ENCODE measurements at places on chromosomes 6 and 20.

DNA sequence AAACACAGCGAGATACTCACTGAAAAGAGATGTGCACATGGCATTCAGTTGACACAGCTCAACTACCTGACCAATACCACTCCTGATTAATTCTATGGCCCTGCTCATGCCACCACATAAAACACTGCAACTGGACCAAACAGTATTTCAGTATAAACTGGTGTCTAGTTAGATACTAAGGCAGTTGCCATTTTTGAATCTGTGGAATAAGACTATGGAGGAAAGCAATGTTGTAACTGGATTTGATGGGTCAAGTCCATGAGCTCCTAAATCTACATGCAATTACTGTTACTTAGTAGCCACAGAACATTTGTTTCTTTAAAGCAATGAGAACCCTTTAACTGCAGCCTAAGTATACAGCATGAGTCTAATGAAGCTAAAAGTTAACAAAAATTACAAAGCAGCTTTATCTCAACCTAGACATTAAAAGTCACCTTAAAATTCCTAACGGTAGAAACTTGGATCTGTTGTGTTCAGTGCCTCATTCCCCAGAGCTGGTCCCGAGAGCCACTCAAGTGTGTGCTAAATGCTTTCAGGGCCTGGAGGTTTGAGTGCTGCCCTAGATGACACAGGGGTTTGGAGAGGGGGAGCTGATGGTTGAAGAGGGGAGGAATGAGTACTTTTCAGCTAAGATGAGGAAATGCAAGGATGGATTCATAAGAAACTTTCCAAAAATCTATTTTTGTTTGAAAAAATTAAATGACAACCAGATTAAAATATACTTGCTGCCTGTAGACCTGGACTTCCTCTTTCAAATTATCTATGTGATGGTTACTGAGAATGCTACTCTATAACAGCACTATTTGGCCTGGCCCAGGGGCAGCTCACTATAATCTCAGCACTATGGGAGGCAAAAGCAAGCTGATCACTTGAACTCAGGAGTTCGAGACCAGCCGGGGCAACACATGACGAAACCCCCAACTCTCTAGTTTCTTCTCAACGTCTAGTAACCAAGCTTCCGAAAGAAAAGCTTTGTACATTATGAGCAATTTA, 15.6 kb downstream of the SNX5 start:
- no peak for DNase-seq

DNA sequence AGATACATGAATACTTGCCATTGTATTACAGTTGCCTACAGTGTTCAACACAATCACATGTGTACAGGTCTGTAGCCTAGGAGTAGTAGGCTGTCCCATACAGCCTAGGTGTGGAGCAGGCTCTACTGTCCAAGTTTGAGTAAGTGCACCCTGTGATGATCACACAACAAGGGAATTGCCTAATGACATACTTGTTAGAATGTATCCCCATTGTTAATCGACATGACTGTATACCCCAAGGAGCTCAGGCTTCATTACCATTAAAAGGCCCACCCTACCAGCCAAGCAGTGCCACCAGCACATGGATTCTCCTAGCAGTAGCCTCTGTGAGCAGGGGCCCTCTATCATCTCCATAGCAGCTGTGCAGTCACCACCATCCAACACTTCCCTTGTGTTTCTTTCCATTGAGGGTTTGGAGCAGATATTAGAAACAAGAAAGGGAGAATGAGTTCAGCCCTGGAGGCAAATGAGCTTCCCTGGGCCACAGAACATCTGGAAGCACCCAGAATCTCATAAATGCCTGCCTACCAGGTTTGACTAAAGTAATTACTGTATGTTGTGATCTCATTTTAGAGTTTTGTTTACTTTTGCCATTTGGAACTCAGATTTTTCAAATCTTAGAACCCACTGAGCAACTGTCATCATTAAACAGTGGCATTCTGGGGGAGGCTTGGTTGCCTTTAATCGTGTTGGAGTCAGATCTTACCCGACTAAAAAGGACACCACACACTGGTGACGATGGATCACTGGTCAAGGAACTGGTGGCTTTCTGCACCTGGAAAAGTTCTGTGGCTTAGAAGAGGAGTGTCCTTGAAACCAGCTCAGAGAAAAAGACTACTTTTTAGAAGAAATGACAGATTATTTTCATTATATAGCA, 104.9 kb downstream of the TULP4 start:
- no peak for DNase-seq

GRCh38 chr20:50009521-50010454, 27.0 kb downstream of the SNAI1 start:
- no peak for DNase-seq

DNA sequence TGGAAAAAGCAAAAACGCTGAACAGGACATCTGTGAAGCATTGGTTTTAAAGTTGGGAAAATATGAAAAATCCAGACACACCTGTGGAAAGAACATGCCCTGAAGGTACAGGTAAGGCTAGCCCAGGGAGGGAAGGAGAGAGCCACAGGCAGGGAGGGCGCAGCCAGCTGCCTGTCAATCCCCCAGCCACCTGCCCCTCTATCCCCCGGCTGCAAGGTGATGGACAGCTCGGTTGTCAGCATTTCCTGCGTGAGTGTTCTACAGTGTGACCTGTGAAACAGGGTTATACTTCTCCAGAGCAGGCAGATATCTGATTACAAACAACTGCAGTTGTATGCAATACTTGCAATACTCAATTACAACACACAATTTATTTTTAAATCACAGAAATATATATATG, 358.1 kb downstream of the SMOC2 start:
- DNase-seq, result no peak

- DNase-seq, result no peak
Measured at GRCh38 chr6:34513646-34514045, 42.5 kb downstream of the SPDEF start.

GRCh38 chr6:116278854-116279231, 887 bp downstream of the TSPYL1 start:
- no peak for DNase-seq

DNA sequence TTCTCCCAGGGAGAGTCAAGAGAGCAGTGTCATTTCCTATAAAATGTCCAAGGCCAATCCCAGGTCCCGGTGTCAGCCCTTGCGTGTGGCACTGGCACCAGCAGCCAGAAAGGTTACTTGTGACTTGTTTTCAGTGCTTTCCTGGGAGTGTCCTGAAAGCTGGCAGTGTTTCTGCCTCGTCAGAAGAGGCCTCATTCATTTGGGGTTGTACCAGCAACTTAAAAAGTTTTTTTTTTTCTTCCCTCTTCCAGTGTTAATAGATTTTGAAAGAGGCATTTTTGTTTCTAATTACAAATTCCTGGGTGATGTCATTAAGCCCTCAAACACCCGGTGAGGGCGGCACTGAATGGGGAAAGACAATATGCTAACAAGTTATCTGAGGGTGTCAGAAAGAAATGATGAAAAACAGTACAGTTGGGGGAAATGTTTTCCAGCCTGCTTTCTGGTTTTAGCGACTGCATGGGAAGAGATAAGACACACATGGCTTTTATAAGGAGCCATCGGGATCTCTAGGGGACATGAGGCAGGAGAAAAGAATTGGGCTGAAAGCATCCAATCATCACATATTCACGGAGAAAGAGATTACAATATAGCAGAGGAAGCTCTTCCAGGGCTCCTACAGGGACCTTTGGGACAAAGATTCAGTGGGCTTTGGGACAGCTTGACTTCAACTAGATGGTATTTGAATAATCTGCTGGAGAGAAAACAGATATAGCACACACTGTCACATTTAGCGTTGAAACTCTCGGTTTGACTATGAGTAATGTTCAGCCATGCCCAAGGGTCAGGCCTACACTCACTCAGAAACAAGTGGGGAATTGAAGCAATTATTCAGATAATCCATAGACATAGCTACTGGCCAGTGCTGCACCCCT, 153.0 kb downstream of the BCAS1 start:
- no peak for DNase-seq

GRCh38 chr6:87968435-87969278, 79.0 kb upstream of the SPACA1 start:
- DNase-seq, result no peak

- no peak for DNase-seq
Measured at GRCh38 chr6:150076196-150076893, 7.4 kb upstream of the ULBP3 start.

- DNase-seq, result peak; percentile 19
Measured at GRCh38 chr6:20744911-20745557, 210.8 kb downstream of the CDKAL1 start.

DNA sequence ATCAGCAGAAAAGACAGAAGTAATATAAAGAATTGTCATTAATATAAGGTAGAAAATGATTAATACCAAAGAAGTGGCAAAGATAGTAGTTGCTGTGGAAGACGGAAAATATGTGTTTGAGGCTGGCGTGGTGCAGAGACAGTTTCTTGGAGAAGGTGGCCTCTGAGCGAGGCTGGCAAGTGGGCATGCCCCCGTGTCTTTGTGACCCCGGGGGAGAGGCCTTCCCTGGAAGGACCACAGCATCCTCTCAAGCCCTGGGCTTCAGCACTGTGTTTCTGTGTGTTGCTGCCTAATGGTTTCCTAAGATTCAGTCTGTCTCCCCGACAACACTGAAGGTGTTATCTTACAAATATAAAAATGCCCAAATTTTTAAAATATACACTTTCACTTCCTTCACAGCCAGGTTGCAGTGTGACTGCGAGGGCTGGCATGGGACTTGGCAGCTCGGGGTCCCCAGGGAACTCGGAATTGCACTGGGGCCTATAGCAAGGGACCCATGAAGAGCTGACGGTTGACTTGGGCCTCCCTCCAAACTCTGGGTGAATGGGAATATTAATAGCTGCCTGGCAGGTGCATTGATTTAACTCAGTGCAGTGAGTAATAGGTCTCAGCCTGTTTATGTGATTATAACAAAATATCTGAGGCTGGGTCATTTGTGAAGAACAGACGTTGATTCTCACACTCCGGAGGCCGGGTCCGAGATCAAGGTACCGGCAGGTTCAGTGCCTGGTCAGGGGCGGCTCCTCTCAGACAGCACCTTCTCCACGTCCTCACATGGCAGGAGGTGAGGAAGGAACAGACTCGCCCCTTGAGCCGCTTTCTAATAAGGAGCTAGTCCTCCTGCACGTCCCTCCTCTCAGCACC, 47.4 kb upstream of the AFDN start:
- no peak for DNase-seq

- DNase-seq, result no peak
Measured at GRCh38 chr20:17935186-17935585, 33.4 kb downstream of the SNX5 start.

- DNase-seq, result no peak
Measured at GRCh38 chr6:100121854-100122609, 128.0 kb upstream of the MCHR2 start.

DNA sequence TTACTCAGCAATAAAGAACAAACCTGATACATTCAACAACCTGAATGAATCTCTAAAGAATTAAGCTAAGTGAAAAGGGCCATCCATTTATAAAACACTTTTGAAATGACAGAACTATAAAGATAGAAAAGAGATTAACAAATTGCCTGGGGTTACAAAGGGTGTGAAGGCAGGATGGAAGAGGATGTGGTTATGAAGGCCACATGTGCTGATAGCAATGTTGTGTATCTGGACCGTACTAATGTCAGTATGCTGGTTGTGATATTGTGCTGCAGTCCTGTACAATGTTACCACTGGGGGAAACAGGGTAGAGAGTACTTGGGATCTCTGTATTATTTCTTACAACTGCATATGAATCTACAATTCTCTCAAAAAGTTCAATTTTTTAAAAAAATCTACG, 36.4 kb downstream of the ELOVL5 start:
- no peak for DNase-seq

GRCh38 chr6:148997865-148998264, 251.0 kb downstream of the UST start:
- no peak for DNase-seq

DNA sequence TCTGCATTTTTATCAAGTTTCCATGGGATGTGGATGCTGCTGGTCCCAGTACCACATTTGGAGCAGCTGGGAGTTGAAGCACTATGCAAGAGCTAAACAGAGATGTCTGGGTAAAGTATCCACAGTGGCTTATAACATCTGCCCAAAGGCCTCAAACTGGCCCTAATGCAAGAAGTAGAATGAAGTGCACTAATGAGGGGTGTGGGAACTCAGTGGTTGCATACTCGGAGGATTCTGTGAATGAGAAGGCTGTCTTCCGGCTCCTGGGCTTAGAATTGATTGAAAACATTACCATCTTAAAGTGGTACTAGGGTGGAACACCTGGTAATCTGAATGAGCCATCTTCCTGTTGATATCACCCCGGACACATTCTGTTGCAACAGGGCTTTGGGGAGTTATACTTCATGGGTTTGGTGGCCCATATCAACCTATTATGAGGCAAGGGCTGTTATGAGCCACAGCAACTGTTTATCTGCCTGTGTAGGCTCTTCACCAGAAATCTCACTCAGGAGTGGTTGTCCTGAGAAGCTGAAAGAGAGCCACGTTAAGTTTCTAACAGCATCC, 54.7 kb upstream of the SNRPB2 start:
- no peak for DNase-seq

- DNase-seq, result no peak
Measured at GRCh38 chr20:19113343-19113930, 99.0 kb upstream of the SLC24A3 start.

DNA sequence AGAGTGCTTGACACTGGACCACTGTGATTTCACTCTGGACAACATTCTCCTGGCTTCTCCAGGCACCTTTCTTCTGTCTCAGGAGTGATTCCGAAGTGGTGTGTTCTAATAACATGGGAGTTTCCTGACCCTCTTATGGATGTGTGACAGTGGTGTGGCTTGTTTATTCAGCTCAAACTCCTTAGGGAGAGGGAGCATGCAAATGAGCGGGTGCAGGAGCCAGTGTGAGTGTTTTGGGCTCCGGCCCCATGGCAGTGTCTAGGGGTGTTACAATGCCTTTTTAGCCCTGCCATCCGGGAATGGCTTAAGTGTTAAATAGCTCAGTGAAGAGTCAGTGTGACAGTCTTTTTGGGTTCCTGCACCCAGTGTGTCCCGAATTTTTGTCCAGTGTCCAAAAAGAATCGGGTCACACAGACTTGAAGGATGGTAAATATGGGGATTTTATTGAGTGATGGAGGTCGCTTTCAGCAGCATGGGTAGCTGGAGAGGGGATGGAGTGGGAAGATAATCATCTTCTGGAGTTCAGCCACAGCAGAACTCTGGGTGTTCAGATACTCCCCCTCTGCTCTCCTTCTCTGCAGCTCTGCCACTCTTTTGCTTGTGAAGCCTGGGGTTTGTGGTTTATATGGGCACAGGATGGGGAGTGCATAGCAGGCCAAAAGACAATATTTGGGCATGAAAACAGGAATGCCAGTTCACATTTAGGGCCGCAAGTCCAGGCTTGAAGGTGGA, 928.9 kb upstream of the CITED2 start:
- DNase-seq, result no peak

GRCh38 chr6:13767121-13767808, 47.1 kb downstream of the MCUR1 start:
- no peak for DNase-seq

GRCh38 chr6:130933712-130934200, 106.5 kb downstream of the SMLR1 start:
- DNase-seq, result no peak

- DNase-seq, result no peak
Measured at GRCh38 chr20:44566018-44566417, 16.4 kb upstream of the PKIG start.

GRCh38 chr20:19211661-19212468, 577 bp upstream of the SLC24A3 start:
- DNase-seq, result no peak

All from NCI-H2081 treated with DMSO at 0.1 percent for 48 hours (cell line).